ENCODE measurements at places on chromosomes 3 and 15. TPM values are rescaled to one million over a fixed set of nuclear protein-coding genes. Genes with fewer than 3 reads are reported as not detected.
A peak's percentile ranks its signal among the peaks of the same experiment; 100 is the strongest.

- DNase-seq = no peak
Measured at GRCh38 chr3:158095814-158096704, 10.2 kb downstream of the SHOX2 start.

- DNase-seq = peak; percentile 57
Measured at GRCh38 chr15:47548231-47548630, 169.1 kb upstream of the SEMA6D start.

DNA sequence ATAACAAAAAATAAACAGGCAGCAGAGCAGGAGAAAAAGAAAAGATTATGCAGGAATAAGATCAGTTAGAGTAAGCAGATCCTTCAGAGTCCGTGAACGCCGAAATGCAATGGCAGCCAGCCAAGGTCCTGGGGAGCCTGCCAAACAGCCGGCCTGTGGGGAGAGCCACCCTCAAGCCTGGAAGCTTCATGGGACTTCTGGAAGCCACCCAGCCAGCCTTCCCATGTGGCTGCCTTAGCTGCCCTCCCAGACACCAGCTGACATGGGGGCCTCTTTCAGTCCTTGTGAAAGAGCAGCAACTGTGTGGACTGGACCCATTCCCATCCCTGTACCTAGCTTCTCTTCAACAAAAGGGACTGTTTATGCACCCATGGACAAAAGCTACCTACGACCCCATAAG is 64.9 kb upstream of the RAD18 start:
- DNase-seq = peak; percentile 36

Gene FBXW12
- total RNA-seq = not detected

- no peak for DNase-seq
Measured at GRCh38 chr3:139140553-139140952, 95.9 kb upstream of the PRR23C start.

Gene GP9
- 0.49 TPM for total RNA-seq

DNA sequence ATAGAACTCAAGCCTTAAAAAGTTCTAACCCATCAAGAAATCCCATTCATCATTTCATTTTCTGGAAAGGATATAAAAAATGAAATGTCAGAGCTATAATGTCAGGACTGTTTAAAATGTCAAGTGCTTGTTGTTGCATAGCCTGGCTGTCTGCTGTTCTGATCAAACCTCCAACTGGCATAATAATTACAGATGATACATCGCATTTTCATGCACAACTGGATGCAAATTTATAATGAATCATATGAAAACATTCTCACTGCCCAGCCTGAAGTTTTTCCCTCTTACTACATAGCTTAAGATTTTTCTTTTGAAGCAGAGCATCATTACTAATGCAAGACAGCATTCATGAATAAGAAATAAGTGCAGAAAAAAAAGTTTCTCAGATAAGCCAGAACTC is 46.5 kb downstream of the GUCA1C start:
- DNase-seq = no peak

GRCh38 chr15:78177447-78177873 is 28.3 kb downstream of the IDH3A start:
- no peak for DNase-seq

All from skin of body (tissue), 3 donors.